ENCODE measurements at places on chromosomes 3 and 15.

GRCh38 chr3:149163066-149163465 lies 33.6 kb downstream of the HPS3 start:
- DNase-seq, result no peak

DNA sequence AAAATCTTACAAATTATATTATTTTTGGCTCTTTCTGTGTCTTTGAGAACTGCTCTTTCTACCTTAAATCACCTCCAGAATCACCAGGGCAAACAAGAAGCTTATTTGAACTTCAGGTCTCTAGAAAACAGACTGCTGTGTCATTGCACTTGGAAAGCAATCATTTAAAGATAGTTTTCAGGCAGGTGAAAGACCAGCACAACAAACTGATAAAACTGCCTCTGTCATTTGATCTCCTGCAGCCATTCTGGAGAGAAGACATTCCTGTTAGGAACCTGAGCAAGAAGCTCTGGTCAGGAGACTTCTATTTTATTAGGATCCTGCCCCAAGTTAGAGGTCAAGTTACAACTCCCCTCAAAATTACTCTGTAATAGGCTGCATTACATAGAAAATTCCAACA lies 50.7 kb upstream of the AP4E1 start:
- DNase-seq, result no peak

- DNase-seq, result no peak
These were observed 76.9 kb downstream of the PLCH1 start for GRCh38 chr3:155667988-155668387.

GRCh38 chr3:151631946-151632345 lies 101.8 kb upstream of the AADACL2 start:
- no peak for DNase-seq

GRCh38 chr15:67506775-67507747 lies 13.9 kb upstream of the C15orf61 start:
- no peak for DNase-seq

GRCh38 chr3:150385296-150386242 lies 22.5 kb upstream of the TSC22D2 start:
- DNase-seq, result no peak

DNA sequence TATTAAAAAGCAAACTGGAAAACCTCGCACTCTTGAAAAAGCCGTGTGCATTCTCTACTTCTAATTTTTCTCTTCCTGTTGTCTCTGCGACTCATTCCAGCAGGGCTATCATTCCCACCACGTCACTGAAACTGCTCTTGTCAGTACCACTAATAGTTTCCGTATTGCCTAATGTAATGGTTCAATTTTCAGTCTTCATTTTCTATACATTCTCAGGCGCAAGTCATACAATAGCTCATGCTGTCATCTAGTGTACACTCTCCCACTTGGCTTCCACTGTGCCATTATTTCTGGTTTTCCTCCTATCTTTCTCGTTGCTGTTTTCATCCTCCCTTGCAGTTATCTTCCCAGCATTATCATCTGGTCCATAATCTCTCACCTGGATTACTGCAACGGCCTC lies 160.2 kb downstream of the SPATA16 start:
- no peak for DNase-seq

- DNase-seq, result no peak
These were observed 15.6 kb upstream of the KY start for GRCh38 chr3:134666466-134666865.

Data from stimulated activated CD8-positive, alpha-beta memory T cell treated with anti-CD3 and anti-CD28 coated beads, Interleukin-4, amount 100 ng/mL, for 1 hour (primary cell).